ENCODE measurements at places on chromosomes 4 and X. TPM values are rescaled to one million over a fixed set of nuclear protein-coding genes. Genes with fewer than 3 reads are reported as not detected.

VCX3B gene
- total RNA-seq, result not detected

LUZP4 gene
- total RNA-seq, result not detected

LPAR4 gene
- not detected for total RNA-seq

HSFX4 gene
- total RNA-seq, result not detected

AREG gene
- 31.2 TPM for total RNA-seq

NDST4 gene
- not detected for total RNA-seq

GSTCD gene
- total RNA-seq, result 5.3 TPM

TCEAL2 gene
- total RNA-seq, result not detected

EXOC1L gene
- not detected for total RNA-seq

TMEM271 gene
- not detected for total RNA-seq

REPS2 gene
- total RNA-seq, result 1.3 TPM

GPR82 gene
- not detected for total RNA-seq

LRP2BP gene
- 0.14 TPM for total RNA-seq

AMBN gene
- total RNA-seq, result not detected

GLRA3 gene
- not detected for total RNA-seq

RHOXF2 gene
- total RNA-seq, result not detected

SMIM31 gene
- not detected for total RNA-seq

EVC2 gene
- total RNA-seq, result 1.8 TPM

AVPR2 gene
- not detected for total RNA-seq

PAGE1 gene
- not detected for total RNA-seq

GLRA2 gene
- total RNA-seq, result not detected

FRYL gene
- 12.0 TPM for total RNA-seq
